A549 treated with dexamethasone at 1 μM for 4 hours (cell line): ENCODE measurements at places on chromosomes 11 and 22. TPM values are rescaled to one million over a fixed set of nuclear protein-coding genes. Genes with fewer than 3 reads are reported as not detected.

The OR4C3 gene
- total RNA-seq: not detected in 5 replicates

The RIMBP3C gene
- total RNA-seq: 0.18 to 0.28 TPM (median 0.22 TPM) in 4 of 5 replicates, not detected in the other

The MUC5B gene
- total RNA-seq: 1.1 to 4.5 TPM (median 2.4 TPM) in 5 replicates

The RANBP1 gene
- total RNA-seq: 265 to 291 TPM (median 269 TPM) in 5 replicates

The GP1BB gene
- 0.79 to 2.1 TPM (median 1.8 TPM) in 5 replicates for total RNA-seq

The SUSD2 gene
- total RNA-seq: 54.7 to 85.3 TPM (median 83.8 TPM) in 5 replicates

The HTR3A gene
- total RNA-seq: not detected in 5 replicates

The P2RX3 gene
- 0.05 to 0.23 TPM (median 0.15 TPM) in 5 replicates for total RNA-seq

The MCAM gene
- total RNA-seq: 8.0 to 14.1 TPM (median 11.0 TPM) in 5 replicates

The BRMS1 gene
- 76.8 to 96.5 TPM (median 84.8 TPM) in 5 replicates for total RNA-seq

The MYEOV gene
- total RNA-seq: 104 to 129 TPM (median 116 TPM) in 5 replicates

The CDC42EP2 gene
- 16.1 to 22.5 TPM (median 19.6 TPM) in 5 replicates for total RNA-seq

The BRSK2 gene
- 3.9 to 7.2 TPM (median 5.8 TPM) in 5 replicates for total RNA-seq

The MPEG1 gene
- total RNA-seq: not detected in 5 replicates

The GRM5 gene
- total RNA-seq: not detected in 5 replicates

The MTMR2 gene
- 24.5 to 28.8 TPM (median 25.5 TPM) in 5 replicates for total RNA-seq

The CARD10 gene
- 18.5 to 31.8 TPM (median 31.7 TPM) in 5 replicates for total RNA-seq

The C11orf42 gene
- not detected in 5 replicates for total RNA-seq

The NFAM1 gene
- total RNA-seq: 0.01 TPM in 1 of 5 replicates, not detected in the others

The MYRF gene
- total RNA-seq: 12.7 to 21.6 TPM (median 18.9 TPM) in 5 replicates

The FOLR2 gene
- total RNA-seq: not detected in 5 replicates

The H19 gene
- 10.4 to 29.9 TPM (median 23.5 TPM) in 5 replicates for total RNA-seq

The TOM1 gene
- total RNA-seq: 10.1 to 11.5 TPM (median 11.3 TPM) in 5 replicates
